AG08395 (cell line): ENCODE measurements at places on chromosomes 11 and 22.
A peak's percentile ranks its signal among the peaks of the same experiment; 100 is the strongest.

DNA sequence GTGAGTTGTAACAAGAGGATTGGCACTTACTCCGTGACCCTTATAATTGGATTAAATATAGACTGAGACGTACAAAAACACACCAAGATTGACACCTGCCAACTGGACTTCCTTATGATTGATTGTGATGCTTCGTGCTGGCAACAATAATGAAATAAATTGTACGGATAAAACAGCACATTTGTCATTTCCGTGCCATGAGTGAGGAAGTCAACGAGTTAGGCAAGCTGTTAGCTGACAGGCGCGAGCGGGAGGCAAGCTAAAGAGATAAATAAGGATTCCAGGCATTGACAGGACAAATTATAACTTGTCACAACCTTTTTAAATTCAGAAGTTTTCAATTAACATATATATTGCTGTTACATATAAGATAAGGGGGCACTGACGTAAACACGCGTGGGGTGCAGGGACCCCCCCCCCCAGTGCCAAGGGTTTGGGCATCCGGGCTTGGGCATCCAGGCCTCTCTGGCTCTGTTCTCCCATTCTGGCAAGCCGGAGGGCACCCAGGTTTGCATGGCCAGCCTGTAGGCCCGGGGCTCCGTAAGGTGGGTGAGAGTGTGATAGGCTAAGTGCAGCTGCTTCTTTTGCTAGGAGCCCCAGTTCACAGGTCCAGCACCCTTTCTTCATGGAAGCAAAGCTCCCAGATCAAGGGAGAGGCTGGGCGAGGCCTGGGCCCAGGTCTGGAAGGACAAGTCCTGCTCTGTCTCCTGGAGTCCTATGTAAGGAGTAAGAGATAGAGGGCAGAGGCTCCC is 11.2 kb upstream of the PAX6 start:
- no peak for DNase-seq

DNA sequence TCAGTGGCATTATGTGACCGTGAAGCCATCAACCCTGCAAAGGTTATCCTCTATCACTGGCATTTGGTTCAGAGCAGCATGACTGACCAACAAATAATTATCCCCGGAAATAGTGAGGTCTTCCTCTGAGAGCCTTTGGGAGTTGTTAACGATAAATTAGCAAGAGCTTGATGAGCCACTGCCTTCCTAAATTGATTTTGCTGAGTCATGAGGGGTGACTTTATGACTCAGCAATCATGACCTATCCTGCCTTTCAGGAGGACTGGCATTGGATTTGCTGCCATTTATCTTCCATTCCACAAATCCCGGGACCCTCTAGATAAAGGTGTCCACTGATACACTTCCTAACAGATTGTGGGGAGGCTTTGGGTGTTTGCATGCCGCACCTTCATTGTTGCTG is 80.8 kb upstream of the MTNR1B start:
- no peak for DNase-seq

DNA sequence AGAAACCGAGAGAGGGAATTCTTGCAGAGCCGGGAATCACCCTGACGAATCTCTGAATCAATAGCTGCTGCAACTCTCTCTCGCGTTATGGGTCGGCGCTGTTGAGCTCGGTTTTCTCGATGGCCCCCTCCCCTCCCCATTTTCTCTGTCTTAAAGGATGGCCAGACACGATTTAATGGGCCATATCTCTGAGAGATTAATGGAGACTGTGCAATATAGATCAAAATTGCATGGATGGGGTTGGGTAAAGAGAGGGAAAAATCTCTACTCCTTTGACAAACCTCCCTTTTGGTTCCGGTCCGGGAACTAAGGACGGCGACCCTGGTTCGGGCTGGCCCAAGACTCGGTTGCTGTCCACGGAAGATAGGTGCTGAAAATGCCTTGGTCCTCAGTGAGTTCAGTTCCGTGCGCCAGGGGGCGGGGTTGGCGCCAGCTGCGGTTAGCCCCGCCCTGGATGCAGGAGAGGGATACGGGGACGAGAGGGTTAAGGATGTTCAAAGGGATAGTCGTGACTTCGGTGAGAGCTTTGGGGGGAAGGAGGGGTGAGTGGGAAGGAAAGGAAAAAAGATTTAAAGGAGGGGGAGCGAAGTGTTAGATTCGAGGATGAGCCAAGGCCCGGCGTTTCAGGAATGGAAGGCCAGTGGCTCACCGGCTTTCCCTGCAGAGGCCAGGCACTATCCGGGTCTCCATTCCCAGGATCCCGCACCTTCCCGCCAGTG is 103.6 kb upstream of the HSD17B12 start:
- DNase-seq, result peak; percentile 65

GRCh38 chr11:116827461-116827860 is 2.2 kb upstream of the APOC3 start:
- DNase-seq, result no peak

GRCh38 chr11:130510407-130511006 is 62.1 kb downstream of the ADAMTS15 start:
- no peak for DNase-seq
